Left hindlimb (tissue), 1 donor: ENCODE measurements at places on chromosomes 4 and X.

DNA sequence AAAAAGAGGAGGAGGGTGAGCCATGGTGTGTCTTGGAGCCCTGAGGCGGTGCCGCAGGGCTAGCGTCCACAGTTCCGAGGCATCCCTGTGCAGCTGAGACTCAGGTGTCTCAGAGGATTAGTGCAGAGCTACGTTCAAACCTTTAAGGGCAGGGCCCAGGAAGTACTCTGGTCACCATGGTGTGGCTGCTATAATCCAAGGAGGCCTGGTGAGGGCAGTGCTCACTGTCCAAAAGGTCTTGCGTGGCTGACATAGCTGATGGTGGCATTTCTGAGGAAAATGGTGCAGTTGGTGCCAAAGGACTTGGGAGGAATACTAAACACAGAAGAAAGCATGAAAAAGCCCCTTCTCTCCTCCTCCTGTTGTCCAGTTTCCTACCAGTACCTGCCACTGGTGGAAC, 146.9 kb downstream of the DCHS2 start:
- no peak for DNase-seq

DNA sequence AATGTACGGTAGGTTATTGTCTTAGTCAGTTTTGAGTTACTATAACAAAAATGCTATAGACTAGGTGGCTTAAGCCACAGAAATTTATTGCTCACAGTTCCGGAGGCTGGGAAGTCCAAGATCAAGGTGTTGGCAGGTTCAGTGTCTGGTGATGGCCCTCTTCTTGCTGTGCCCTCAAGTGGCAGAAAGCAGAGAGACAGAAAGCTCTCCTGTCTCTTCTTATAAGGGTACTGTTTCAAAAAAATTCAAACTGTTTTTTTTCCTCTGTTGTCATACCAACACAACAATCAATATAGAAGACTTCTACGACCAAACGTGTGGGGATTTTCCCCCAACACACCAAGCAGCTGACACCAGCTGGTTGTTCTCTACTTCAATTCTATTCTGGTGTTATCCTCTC, 53.4 kb downstream of the ADGRG4 start:
- DNase-seq: no peak

DNA sequence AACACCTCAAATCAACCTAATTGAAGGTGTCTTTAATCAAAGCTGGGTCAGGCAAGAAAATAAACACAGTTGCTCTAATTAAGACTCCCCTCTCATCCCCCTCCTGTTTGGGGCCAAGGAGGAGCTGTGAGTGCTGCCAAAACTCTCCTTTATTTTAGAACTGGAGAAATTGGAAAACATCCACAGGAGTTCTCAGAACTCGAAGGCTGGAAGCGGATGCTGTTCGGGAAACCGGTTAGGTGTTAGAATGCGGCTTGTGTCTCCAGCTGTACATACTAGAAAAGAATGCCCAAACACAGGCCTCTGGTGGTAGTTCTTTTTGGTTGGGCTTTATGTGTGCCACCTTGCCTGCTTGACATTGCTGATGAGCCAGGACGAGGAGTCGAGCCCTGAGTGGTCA, 118.2 kb downstream of the GPR143 start:
- DNase-seq: peak; percentile 47

DNA sequence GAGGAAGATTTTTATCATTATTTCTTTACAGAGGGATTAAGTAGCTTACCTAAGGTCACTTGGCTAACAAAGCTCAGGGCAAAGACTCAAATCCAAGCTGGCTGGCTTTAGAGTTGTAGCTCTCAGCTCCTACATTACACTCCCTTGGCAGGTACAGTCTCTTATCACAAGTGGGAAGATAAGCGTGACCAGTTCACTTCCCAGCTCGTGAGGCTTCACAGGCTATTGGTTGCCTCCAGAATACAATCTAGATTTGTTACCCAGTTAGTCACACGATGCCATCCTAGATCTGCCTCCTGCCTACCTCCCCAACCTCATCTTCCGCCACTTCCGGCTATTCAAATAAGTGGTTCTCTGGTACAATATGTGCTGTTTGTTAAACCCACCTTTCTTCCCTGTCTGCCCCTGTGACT, 3.7 kb downstream of the MMRN1 start:
- DNase-seq: no peak

GRCh38 chr4:25892796-25893195, 21.2 kb upstream of the SMIM20 start:
- no peak for DNase-seq

DNA sequence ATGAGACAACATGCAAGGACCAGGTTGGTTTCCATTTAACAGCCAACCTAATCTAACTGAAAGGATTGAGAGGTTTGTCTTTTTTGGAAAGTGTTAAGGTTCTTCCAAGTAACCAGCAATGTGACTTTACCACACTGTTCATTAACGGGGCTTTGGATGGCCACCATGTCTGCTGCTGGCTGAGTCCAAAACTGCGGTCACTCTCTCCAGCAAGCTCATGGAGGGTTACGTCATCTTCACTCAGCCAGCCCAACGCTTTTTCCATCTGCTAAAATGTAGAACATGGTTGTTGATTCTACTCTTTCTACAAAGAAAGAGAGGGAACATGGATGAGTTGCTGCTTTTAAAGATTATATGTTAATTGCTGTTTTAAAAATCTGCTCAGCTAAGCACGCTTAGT, 11.0 kb downstream of the PKD2 start:
- DNase-seq: peak; percentile 71

- DNase-seq: no peak
These were observed 292.7 kb downstream of the SPOCK3 start for GRCh38 chr4:166941629-166942028.

GRCh38 chr4:184011826-184012380, 106.8 kb downstream of the STOX2 start:
- DNase-seq: no peak

DNA sequence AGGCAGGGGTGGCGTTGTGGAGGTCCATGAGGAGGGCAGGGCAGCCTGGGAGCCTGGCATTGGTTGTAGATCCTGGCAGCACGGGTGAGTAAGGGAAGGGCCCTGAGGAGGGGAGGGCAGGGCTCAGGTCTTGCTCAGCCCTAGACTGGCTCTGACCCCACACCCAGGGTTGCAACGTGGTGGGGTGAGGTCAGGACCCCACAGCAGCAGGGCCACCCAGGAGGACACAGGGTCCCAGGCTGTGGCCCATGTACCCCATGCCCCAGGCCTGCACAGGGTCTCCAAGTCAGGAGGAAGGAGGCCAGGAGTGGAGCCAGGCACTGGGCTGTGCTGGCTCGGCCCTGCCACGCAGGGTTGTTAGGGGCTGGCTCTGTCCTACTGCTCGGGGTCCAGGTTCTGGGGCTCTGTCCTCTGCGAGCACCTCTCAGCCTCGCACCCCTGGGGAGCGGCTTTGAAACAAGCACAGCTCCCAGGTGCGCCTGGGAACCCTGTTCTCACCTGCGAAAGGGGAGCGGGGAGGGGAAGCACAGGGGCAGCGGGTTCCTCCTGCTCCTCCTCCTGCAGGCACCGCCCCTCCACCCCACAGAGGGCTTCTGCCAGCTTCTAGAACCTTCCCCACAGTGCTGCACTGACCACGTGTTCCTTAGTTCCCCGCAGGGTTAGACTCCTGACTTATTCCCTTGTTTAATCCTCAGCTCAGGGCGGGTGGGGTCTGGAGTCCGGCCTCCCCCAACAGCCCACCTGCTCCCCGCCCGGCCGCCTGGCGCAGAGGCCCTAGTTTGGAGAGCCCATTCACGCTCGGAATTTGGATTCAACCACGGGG, 20.4 kb downstream of the MSANTD1 start:
- DNase-seq: no peak

DNA sequence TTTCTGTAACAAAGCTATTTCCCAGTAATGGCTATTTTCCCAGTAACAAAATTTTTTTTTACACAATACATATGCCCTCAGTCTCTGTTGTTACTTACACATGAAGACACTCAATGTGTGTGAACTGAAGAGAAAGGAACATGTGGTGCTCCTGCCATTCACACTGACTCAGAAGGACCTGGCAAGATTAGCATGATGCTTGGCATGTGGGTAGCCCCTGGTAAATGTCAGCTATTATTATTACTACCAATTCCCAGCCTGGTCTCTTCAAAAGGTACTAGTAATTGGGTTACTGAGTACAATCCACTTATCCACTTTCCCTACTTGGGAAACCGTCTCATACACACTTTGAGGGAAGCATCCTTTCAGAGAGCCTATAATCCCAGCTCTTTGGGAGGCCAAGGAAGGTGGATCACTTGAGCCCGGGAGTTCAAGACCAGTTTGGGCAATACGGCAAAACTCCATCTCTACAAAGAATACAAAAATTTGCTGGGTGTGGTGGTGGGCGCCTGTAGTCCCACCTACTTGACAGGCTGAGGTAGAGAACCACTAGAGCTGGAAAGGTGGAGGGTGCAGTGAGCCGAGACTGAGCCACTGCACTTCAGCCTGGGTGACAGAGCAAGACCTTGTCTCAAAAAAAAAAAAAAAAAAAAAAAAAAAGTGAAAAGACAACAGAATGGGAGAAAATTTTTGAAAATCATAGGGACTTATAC, 14.6 kb downstream of the RBBP7 start:
- no peak for DNase-seq

DNA sequence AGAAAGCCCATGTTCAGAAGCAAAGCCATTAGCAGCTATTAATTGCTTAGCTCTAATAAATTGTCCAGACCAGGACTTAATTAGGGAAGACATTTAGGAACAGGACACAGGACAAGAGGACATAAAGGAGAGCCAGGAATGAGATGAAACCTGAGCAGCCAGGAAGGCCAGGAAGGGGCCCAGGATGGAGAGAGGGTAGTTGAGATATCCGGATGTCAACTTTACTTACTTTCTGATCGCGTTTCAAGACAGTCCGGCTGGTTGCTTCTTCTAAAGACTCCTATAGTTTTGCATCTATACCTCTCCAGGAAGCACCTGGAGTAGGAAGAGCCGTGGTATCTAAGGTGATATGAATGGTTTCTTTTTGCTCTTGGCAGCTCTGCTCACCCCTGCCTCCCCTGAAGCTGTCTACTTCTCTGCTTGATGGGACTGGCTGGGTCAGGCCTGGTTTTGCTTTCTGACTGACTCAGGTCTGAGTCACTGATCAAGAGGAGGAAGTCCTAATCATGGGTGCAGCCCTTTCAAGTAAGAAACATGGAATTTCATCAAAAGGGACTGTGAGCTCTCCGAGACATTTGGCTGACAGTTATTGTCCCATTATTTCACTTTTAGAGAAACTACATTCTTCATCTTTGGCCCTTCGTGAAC, 733.3 kb downstream of the RPA4 start:
- DNase-seq: no peak

DNA sequence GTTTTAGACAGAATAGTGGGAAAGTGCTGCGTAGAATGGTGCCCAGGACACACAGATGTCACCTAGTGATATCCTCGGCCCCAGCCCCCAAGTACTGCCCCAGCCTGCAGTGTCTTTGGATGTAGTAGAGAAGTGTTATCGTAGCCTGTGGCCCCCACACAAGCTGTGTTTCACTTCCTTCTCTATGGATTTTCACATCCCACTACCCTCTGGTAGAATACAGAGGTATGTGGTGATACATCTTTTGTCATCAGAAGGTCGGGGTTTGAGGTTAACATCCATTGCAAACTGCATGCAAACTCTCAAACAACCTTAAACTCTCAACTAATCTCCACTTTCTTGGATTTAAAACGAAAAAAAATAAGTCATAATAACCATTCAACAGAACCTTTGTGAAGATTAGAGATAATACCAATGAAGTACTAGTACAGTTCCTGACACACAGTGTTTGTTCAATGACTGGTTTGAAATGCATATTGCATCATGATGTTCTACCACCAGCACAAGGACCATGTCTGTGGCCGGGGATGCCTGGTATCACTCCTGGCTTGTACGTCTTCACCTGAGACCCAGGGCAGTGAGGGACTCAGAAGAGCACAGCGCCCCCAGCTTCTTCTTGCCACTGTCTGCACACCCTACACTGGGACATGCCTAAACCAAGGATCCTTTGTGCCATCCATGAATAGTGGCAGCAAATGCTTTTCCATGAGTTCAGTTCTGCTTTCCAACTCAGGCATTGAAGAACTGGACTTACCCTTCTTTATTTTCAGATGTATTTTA, 267.3 kb downstream of the DCTD start:
- no peak for DNase-seq

- no peak for DNase-seq
These were observed 102.5 kb downstream of the PTTG2 start for GRCh38 chr4:38062776-38063097.

DNA sequence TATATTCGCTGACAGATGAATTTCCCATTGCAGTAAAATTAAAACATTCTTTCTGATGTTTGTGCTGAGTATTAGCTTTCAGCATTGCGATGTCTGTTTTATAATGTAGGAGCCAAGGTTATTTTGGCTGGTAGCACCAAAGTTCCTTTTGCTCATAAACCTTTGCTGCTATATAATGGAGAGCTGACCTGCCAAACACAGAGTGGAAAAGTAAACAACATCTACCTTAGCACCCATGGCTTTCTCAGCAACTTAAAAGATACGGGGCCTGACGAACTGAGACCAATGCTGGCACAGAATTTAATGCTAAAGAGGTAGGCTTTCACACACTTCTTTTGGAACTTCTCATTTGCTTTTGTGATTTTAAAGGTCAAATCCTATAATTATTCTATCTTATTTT, 46.0 kb downstream of the WDR19 start:
- no peak for DNase-seq

DNA sequence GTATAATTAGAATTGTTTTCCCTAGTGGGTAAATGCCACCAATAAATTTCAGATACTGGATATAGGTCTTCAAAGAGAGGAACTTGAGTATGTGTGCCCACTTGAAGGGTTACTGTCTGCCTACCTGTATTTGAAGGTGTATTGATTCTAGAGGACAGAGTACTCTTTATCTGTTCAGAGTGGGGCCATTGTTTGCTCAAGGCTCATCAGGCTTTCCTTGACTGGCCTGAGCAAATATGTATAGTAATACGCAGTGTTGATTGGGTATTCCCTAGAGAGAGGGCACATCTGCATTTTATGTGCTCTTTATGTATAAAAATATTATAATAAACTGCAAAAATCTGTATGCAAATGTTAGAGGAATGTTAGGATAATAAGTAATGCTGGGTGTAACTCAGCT, 23.7 kb downstream of the RP2 start:
- DNase-seq: no peak

GRCh38 chrX:18017411-18017810, 156.3 kb upstream of the RAI2 start:
- DNase-seq: no peak

GRCh38 chr4:121642292-121642691, 54.5 kb downstream of the ANXA5 start:
- DNase-seq: no peak

DNA sequence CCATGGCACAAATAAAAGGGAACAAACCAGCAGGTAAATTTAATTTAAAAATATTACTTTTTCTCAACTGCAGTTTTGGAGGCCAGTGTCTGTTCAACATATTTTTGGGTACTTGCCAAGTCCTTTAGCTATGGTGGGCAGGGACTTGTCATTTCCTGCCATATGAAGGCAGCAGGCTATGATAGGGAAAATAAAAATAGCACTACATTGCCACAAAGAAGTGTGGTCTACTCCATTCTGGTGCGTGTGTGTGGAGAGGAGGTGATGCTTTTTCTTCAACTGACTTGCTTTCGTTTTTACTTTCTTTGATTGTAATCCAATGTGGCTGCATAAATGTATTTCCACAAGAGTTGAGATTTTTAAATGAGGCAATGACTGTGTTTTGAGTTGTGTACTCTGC, 17.2 kb downstream of the GPR174 start:
- no peak for DNase-seq
